ENCODE measurements at places on chromosomes 7 and 10.

GRCh38 chr10:19054289-19054835 lies 5.8 kb downstream of the MALRD1 start:
- no peaks in the 10 kb centered on the region for H3K4me1 ChIP-seq
- H3K36me3 ChIP-seq, result no peaks in the 10 kb centered on the region
- H3K4me3 ChIP-seq, result no peak overlapping the region
- H3K27me3 ChIP-seq, result no peaks in the 10 kb centered on the region
- no peak overlapping the region for H3K27ac ChIP-seq
- no peak for DNase-seq

GRCh38 chr7:108947526-108947925 lies 377.9 kb downstream of the DNAJB9 start:
- peak; percentile 19 for DNase-seq
- no peak overlapping the region for H3K4me3 ChIP-seq
- no peaks in the 10 kb centered on the region for H3K4me1 ChIP-seq
- no peaks in the 10 kb centered on the region for H3K27me3 ChIP-seq
- H3K27ac ChIP-seq, result no peak overlapping the region
- no peaks in the 10 kb centered on the region for H3K36me3 ChIP-seq

- peaks cover 65% of the 10 kb centered on the region for H3K4me1 ChIP-seq
- H3K27ac ChIP-seq, result peak overlapping the region; percentile 75
- peak; percentile 89 for DNase-seq
- H3K4me3 ChIP-seq, result no peak overlapping the region
- no peaks in the 10 kb centered on the region for H3K27me3 ChIP-seq
Observed at GRCh38 chr7:234708-235553, 42.6 kb downstream of the FAM20C start.

GRCh38 chr10:128431506-128431905 lies 305.3 kb upstream of the MKI67 start:
- peaks cover 5% of the 10 kb centered on the region for H3K27me3 ChIP-seq
- no peak overlapping the region for H3K27ac ChIP-seq
- H3K36me3 ChIP-seq, result no peaks in the 10 kb centered on the region
- peaks cover 4% of the 10 kb centered on the region for H3K4me1 ChIP-seq

DNA sequence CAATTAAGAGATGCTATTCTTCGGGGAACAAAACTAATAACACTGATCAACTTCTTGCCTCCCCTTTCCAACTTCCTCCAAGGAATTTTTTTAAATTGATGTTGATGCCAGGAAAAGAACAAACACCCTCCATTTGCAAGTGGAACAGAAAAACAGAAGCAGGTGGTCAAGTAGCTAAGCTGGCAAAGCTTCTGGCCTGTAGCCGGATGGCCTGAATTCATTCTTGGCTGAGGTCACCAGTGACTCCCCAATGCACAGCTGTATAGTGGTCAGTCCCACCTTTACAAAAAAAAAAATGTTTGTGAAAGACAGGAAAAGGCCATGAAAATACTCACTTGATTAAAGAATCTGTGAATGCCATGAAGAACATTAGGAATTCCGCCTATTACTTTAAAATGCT lies 39.1 kb downstream of the DOCK4 start:
- H3K4me1 ChIP-seq, result no peaks in the 10 kb centered on the region
- no peak overlapping the region for H3K27ac ChIP-seq
- H3K4me3 ChIP-seq, result no peak overlapping the region
- H3K27me3 ChIP-seq, result no peaks in the 10 kb centered on the region

DNA sequence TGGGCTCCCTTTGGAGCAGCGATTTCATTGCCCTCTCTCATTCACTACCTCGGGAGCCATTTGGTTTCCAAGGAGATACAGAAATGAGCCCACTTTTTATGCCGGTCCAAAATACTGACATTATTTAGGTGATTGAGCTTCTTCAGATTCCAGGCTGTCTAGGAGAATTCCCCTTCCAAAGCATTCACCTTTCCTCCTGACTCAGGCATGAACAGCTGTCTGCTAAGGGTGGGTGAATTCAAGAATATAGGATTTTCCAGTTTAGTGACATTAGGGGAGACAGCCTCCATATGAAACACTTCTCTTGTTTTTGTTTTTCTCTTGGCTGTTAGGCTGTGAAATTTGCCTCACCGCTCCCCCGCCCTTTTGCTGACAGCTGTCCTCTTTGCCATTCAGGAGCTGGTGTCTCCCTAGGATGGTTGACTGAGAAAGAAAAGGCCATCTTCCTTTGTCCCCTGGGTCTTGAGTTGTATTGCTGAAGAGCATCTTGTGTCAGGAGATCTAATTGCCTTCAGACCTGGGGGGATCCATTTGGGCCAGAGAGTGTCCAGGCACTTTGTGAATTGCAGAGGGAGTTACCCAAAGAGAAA lies 56.7 kb downstream of the LRRC4 start:
- H3K27ac ChIP-seq, result peak overlapping the region; percentile 17
- DNase-seq, result peak; percentile 59
- H3K36me3 ChIP-seq, result peaks cover 8% of the 10 kb centered on the region
- no peaks in the 10 kb centered on the region for H3K27me3 ChIP-seq
- H3K4me1 ChIP-seq, result peaks cover 30% of the 10 kb centered on the region

DNA sequence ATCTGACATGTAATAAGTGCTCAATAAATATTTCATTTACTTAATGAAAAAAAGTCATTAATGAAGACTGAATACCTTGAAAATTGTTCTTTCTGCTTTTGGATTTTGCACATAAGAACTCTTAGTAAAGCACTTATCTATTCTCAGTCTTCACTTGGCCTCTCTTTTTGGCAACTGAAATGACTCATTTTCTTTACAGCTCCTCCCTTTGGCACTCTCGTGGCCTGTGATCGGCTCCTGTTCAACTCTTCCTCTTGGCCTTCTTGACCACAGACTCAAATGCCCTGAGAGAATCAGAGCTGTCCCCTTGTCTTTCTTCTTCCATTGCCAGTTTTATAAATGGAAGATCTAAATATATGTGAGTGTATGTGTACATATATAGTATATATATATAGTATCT lies 54.2 kb downstream of the FOXP2 start:
- H3K27ac ChIP-seq, result no peak overlapping the region
- H3K36me3 ChIP-seq, result no peaks in the 10 kb centered on the region
- H3K4me3 ChIP-seq, result no peak overlapping the region
- DNase-seq, result peak; percentile 15

DNA sequence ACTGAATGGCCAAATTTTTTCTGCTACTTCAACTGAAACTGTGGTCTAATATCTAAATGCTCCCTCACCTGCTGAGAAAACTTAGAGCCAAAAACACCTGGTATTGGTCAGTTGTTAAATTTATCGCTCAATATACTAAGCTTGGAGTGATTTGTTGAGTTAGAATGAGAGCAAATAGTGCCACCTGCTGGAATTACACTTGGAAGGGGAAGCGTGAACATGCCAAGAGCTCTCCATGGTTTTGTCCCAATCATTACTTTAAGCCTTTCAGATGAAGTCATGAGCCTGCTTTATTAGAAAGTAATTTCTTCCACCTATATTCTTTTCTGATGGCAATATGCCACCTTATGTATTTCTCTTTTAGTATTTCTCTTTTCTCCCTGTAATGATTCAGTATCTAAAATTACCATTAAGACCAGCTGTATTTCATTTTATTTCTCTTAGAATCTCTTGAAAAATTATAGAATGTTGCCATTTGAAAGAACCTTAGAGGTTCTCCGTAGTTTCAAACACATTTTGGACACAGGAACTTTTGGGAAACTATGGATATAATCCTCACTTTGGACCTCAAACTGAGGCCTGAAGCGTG lies 447.8 kb upstream of the C7orf33 start:
- peak; percentile 64 for DNase-seq
- H3K4me3 ChIP-seq, result no peak overlapping the region
- no peaks in the 10 kb centered on the region for H3K4me1 ChIP-seq
- no peaks in the 10 kb centered on the region for H3K27me3 ChIP-seq
- H3K36me3 ChIP-seq, result no peaks in the 10 kb centered on the region

DNA sequence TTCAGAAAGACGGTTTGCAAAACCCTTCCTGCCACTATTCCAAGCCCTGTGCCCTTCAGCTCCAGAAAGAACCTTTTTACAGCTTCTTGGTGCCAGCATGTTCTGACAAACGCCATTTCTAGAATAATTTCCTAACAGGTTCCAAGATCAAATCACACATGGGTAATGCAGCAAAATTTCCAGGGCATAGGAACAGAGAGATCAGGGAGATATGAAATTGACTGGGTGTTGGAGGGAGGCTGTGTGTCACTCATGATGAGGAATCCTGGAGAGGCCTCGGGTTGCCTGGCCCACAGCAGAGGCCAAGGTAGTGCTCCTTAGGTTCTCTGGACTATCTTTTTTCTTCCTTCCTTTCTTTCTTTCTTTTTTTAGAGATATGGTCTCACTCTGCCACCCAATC lies 29.5 kb downstream of the RAB19 start:
- no peak overlapping the region for H3K27ac ChIP-seq
- no peaks in the 10 kb centered on the region for H3K36me3 ChIP-seq
- no peak for DNase-seq
- H3K4me1 ChIP-seq, result no peaks in the 10 kb centered on the region
- H3K27me3 ChIP-seq, result peaks cover 7% of the 10 kb centered on the region

- H3K4me1 ChIP-seq, result no peaks in the 10 kb centered on the region
- no peaks in the 10 kb centered on the region for H3K27me3 ChIP-seq
- DNase-seq, result no peak
- no peak overlapping the region for H3K4me3 ChIP-seq
Observed at GRCh38 chr7:7570584-7570983, 3.9 kb downstream of the MIOS start.

- no peaks in the 10 kb centered on the region for H3K36me3 ChIP-seq
- H3K27ac ChIP-seq, result no peak overlapping the region
- no peak for DNase-seq
- H3K4me1 ChIP-seq, result no peaks in the 10 kb centered on the region
- no peaks in the 10 kb centered on the region for H3K27me3 ChIP-seq
Observed at GRCh38 chr10:19985745-19986144, 169.5 kb downstream of the PLXDC2 start.

GRCh38 chr10:89163265-89163995 lies 43.7 kb downstream of the CH25H start:
- peak overlapping the region; percentile 60 for H3K27ac ChIP-seq
- H3K4me3 ChIP-seq, result no peak overlapping the region
- no peaks in the 10 kb centered on the region for H3K4me1 ChIP-seq
- peak; percentile 57 for DNase-seq
- no peaks in the 10 kb centered on the region for H3K36me3 ChIP-seq

DNA sequence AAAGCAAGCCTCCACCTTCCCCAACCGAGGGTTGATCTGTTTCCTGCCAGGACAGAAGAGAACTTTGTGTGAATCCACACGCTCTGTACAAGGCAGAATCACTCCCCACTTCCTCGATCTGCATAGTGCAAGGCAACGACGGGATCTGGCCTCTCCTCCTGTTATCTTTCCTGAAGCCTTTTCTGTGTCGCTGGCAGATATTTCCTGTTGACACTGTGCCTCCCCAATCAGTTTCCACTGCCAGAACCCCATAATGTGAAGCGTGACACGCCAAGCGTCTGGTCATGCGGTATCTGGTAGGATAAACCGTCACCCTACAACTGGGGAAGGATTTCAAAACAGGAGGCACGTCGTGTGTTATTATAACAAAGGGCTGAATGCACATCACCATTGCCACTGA lies 57.2 kb downstream of the FAM171A1 start:
- H3K27ac ChIP-seq, result peak overlapping the region; percentile 52
- no peak overlapping the region for H3K4me3 ChIP-seq
- no peaks in the 10 kb centered on the region for H3K27me3 ChIP-seq
- no peaks in the 10 kb centered on the region for H3K36me3 ChIP-seq

- DNase-seq, result no peak
- H3K4me1 ChIP-seq, result no peaks in the 10 kb centered on the region
- H3K27ac ChIP-seq, result no peak overlapping the region
- H3K36me3 ChIP-seq, result no peaks in the 10 kb centered on the region
- no peak overlapping the region for H3K4me3 ChIP-seq
Observed at GRCh38 chr10:109103278-109103677, 820.0 kb downstream of the XPNPEP1 start.

DNA sequence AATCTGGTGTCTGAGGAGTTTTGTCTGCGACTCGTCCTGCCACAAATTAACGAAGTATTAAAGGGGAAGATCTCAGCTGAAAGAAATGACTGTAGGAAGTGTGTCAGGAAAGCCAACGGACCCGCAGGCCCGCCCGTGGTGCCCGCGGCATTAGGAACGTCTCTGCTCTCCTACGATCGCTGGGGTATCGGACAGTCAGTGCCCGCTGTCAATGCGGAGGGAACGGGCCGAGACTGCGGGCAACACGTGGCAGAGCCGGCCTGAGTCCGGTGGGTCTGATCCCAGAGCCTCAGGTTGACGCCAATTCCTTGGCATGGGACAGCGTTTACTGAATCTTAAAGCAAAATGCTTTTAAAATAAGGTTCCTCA lies 128.7 kb downstream of the KBTBD2 start:
- H3K4me3 ChIP-seq, result no peak overlapping the region
- no peak overlapping the region for H3K27ac ChIP-seq
- H3K36me3 ChIP-seq, result no peaks in the 10 kb centered on the region
- no peak for DNase-seq

DNA sequence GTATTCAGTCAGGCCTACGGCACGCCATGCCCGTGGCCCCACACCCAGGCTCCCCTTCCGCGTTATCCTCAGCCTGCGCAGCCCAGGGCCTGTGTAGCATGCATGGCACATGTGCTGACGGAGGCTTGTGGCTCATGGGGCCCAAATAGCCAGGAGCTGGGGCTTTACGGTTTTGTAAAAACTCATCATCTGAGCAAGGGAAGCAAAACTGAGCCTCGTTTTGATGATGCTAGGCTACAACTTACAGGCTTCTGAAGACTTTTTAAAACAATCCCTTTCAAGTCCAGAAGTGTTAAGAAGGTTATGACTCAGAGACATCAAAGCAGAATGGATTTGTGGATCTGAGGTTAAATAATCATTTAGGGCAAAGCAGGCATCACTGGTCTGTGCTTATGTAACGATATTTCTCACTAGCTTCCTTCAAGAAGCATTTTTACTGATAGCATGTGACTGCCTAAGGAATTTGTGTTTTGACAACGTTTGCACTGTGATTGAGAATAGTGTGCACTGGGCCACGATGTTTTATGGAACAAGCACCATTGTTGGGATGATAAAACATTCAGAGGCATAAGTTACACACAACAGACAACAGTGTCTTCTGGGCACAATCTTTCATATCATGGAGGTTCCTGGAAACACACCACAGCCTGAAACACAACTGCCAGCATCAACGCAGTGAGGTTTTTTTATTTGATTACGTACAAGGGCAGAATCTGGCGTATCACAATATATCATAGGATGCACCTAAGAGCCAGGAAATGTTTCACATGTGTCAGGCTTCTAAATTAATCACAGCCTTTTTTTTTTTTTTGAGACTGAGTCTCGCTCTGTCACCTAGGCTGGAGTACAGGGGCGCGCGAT lies 274.3 kb downstream of the CCDC3 start:
- H3K27me3 ChIP-seq, result no peaks in the 10 kb centered on the region
- no peak overlapping the region for H3K27ac ChIP-seq
- no peak for DNase-seq
- no peaks in the 10 kb centered on the region for H3K36me3 ChIP-seq

Data from muscle of leg (tissue), 16 donors.